ENCODE measurements at places on chromosomes 1 and 21.

- DNase-seq = no peak
Observed at GRCh38 chr1:224098007-224098406, 15.9 kb upstream of the FBXO28 start.

- no peak for DNase-seq
Observed at GRCh38 chr21:42748620-42749176, 95.3 kb downstream of the PDE9A start.

DNA sequence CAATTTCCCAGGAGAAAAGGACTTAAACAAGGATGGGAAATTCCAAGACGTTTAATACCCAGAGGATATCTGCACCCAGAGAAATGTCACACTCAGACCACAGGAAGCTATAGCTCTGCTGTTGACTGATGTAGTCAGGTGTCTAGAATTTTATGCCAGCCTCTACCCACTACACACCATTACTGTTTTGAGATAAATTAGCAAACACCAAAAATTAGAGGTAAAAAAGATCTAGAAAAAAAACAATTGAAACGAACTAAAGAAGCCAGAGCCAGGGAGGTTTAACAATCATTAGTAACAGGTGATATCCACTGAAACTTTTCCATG is 519.9 kb downstream of the SMYD3 start:
- DNase-seq = no peak

DNA sequence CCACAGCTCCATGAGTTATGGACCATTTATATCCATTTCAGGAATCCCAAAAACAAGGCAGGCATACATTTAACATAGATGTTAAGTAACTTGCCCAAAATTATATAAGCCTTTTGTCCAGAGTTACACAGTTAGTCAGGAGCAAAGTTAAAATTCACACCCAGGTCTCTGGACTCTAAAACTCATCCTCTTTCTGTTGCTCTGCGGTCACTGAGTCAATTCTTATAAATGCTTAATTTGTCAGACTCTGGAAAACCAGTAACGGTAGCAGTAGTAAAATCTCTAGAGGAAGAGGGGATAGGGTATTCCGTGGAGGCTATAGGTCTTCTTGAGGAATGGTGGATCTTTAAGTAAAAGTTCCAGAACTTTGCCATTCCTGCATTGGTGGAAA is 223.6 kb upstream of the JUN start:
- DNase-seq = no peak

Measured in HT-29 (cell line).